ENCODE measurements at places on chromosomes 6 and 20.

DNA sequence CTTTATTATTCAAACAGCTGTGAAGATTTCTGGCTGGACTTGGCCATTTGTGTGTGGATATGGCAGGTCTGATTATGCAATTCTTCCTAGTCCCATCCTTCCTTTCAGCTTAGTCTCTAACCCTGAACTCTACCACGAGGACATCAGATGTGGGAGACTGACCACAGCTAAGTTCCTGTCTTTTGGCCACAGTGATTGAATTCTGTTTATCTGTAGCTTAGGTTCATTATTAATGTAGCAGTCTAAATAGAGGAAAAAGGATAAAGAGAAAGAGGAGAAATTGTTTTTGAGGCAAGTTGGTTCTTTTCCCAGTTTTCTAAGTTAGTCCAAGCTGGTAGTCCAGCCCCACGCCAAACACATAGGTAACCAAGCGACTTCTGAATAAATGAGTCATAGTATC lies 598.9 kb downstream of the RFPL4B start:
- DNase-seq, result no peak

- DNase-seq, result no peak
These were observed 31.1 kb downstream of the ARID1B start for GRCh38 chr6:156808287-156808686.

GRCh38 chr20:54350415-54350814 lies 125.0 kb upstream of the DOK5 start:
- no peak for DNase-seq

- DNase-seq, result no peak
These were observed 119.6 kb upstream of the EDN1 start for GRCh38 chr6:12170351-12171092.

GRCh38 chr20:13723011-13723410 lies 61.7 kb downstream of the ESF1 start:
- no peak for DNase-seq

- DNase-seq, result no peak
These were observed 344.4 kb upstream of the RUNX2 start for GRCh38 chr6:44983467-44984365.

DNA sequence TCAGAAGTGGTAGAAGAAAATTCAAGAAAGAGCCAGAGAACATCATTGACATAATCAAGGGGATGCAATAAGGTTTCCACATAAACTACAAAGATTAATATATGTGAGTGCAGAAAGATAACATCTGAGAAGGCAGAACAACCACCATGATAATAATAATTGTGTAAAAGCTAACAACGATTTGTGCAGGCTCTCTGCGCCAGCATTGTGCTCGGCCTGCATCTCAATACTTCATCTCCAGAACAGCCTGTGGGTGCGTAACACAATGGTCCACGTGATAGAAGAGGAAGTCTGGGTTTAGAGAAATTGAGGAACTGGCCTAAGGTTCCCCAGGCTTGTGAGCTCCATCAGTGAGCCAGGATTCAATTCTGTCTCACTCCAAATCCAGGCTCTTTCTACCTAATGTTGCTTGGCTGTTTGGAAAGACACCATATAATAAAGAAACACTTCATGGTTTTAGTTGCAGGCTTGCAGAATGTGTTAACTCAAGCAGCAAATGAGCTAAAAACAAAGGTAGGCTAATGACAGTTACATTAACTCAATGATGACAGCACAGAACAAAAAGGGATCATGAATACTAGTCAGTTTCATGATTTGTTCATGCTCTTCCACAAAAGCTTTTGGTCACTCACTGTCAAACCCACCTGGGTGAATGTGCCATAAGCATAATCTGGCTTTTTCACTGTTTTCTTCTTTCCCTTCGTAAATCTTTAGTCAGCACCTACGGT lies 71.2 kb downstream of the LY86 start:
- no peak for DNase-seq

- DNase-seq, result no peak
These were observed 47.6 kb downstream of the BACH2 start for GRCh38 chr6:90249034-90249433.

- DNase-seq, result no peak
These were observed 112.8 kb upstream of the JARID2 start for GRCh38 chr6:15132854-15133670.

DNA sequence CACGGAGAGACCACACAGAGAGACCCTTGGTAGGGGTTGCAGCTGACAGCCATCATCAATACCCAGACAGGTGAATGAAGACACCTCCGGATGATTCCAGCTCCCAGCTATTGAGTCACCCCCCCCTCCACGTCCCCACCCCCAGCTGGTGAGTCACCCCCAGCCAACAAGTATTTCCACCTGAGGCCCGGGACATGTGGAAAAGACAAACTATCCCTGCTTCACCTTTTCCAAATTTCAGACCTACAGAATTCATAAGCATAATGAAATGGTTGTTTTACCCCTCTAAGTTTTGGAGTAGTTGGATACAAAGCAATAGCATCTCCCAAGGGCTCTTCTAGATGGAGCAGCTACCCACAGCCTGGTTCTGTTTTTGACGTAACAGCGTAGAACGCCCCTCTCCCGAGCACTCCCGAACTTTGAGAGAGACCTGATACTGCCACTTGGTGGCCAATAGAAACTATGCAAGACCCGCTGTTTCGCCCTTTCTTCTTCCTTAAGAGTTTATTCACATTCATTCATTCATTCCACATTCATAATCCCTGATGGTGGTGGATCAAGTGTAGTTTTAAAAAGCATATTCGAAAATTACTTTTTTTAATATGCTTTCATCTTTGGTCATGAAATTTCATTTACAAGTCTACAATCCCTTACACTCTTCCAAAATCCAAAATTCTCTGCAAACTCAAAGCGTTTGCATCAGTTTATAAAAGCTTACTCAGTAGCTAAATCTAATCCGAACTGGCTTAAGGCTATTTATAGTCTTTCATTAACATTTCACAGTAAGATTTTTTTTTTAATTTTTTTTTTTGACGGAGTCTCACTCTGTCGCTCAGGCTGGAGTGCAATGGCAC lies 15.1 kb upstream of the PPP1R16B start:
- DNase-seq, result no peak

DNA sequence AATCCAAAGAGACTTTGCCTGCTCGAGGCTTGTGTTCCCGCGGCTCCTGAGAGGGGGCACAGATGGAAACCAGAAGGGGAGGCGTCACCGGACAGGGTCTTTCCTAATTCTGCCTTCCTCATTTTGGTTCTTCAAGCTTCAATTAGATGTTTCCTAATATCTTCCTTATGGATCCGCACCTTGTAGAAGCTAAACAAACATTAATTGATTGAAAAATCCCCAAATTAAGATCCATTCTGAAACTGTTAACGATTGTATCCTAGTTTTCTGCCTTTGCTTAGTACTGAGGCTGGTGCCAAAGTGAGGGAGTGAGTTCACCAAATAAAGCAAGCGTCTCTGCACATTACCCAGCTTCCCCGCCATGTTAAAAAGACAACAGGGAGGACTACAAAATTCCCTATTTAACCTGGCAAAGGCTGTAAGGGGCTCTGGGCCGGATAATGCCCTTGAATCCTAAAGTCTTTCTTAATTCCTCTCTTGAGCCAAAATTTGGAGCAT lies 123.2 kb downstream of the GPX5 start:
- DNase-seq, result no peak

GRCh38 chr6:42547407-42548329 lies 16.2 kb upstream of the UBR2 start:
- peak; percentile 83 for DNase-seq

DNA sequence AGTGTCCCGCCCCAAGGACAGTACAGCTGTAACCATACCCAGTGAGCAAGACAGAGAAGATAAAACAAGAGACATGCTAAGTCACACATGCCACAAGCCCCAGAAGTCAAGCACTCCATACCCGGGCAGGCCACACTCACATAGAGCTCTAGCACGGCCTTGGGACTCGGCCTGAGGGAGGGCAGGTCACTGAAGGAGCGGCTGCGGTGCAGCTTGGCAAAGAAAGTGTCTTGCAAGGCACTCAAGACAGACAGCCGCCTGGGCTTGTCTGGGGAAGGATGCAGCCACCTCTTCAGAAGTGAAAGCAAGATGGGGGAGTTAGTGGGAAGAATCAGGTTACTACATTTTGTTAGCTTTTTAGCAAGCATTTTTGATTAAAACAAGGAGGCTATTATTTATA lies 48.7 kb upstream of the ARMH2 start:
- no peak for DNase-seq

- no peak for DNase-seq
These were observed 163.1 kb downstream of the LY86 start for GRCh38 chr6:6751619-6752023.

GRCh38 chr20:5652626-5653553 lies 97.3 kb upstream of the SHLD1 start:
- DNase-seq, result no peak

DNA sequence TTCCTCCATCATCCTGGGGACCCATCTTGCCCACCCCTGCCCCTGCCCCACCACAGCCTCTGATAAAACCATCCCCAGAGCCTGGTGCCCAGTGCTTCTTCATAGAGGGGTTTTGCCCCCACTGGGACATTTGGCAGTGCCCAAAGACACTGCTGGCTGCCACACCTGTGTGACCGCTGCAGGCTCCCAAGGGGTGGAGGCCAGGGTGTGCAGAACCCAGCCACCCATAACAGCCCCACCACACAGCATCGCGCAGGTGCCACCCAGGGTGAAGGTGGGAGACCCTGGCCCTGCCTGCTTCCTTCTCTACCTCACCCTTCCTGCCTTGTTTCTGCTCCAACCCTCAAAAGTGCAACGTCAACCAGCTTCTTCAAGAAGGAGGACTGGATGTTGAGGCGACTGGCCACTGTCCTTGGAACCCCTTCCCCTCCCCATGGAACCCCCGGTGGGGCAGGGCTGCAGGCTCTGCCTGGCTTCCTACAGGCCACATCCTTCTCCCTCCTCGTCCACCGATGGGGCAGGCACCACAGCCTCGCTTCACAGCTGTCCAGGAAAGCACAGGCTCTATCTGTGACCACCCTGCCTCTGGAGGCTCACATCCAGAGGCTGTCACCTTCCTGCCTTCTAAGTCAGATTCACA lies 79.2 kb upstream of the MPC1 start:
- no peak for DNase-seq

- no peak for DNase-seq
These were observed 73.5 kb downstream of the TNFRSF21 start for GRCh38 chr6:47235964-47236760.

Measured in pancreas (tissue), 10 donors.